ENCODE measurements at places on chromosomes 4 and X.

- no peak for DNase-seq
These were observed 1405.0 kb upstream of the IGFBP7 start for GRCh38 chr4:58515226-58515625.

DNA sequence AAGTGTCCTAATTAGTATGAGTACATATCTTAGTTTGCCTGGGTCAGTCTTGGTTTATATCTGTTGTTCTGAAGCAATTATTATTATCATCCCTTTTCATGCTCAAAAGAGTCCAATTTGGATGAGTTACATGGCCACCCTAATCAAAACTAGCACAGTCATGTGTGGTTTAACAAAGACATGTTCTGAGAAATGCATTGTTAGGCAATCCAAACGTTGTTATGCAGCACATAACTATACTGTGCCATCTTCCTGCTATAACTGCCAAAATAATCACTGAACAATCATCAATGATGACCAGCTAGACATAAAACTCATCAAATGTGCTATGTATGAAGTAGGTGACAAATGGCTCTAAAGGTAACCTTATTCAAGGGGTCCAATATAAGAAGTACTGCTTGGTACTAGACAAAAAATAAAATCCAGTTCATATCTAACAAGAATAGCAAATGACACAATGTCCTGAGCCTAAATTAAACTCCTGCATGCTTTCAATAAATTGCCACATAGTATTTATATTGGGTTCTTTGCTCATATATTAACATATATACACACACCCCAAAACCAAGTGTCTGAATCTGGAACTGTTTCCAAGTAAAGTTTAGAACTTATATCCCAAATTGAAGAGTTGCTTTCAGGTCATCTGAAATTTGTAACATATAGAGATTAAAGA is 41.9 kb downstream of the CNOT6L start:
- no peak for DNase-seq

GRCh38 chr4:26813698-26814097 is 46.9 kb upstream of the STIM2 start:
- DNase-seq = no peak

GRCh38 chr4:1218634-1219565 is 30.0 kb downstream of the CTBP1 start:
- DNase-seq = no peak

GRCh38 chrX:24372021-24372763 is 11.8 kb downstream of the SUPT20HL1 start:
- DNase-seq = no peak

- no peak for DNase-seq
These were observed 712 bp downstream of the PNPLA4 start for GRCh38 chrX:7926501-7926900.

DNA sequence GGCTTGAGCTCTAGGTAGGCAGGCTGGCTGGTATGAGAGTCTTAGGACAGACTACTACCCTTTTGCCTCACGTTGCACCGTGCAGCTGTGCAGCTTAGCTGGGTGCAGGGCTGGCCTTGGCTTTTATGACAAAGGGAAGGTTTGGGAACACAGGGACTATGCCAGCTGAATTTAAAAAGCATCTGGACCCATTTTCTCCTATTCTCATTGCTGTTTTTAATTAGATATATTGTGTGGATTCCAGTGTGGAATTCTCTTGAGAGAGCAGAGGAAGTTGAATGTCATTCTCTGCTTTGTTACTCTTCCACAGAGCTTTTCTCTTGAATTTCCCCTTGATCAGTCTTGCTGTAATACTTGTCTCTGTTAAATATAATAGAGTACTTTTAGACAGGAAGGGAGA is 192.7 kb downstream of the ZNF330 start:
- DNase-seq = no peak

All from NCI-H187 (cell line).